ENCODE measurements at places on chromosomes 5 and 9. TPM values are rescaled to one million over a fixed set of nuclear protein-coding genes. Genes with fewer than 3 reads are reported as not detected.

DNA sequence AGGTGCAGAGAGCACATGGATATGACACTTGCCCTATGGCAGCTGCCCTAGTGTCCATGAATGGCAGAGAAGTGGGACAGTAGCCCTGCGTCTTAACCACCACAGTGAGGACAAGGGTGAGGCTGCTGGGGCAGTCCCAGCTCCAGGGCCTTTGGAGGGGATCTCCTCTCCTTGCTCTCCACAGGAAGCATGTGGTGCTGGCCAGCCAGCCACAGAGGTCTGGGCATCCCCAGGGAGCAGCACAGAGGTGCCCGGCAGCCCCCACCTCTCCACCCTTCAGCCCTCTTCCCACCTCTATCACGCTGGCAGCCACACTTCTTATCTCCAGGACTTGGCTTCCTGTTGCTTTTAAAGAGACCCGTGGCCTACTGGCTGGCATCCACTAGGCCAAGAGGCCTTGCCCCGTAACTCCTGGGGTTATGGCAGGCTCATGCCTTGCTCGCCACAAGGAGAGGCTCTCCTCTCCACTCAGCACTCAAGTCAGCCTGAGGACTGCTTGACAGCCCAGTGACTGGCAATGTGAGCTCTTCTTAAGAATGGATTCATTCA, 21.9 kb downstream of the CSF2 start:
- no peak overlapping the region for H3K27ac ChIP-seq
- H3K27me3 ChIP-seq: no peaks in the 10 kb centered on the region
- no peak for DNase-seq
- no peaks in the 10 kb centered on the region for H3K36me3 ChIP-seq
- no peaks in the 10 kb centered on the region for H3K4me1 ChIP-seq

- H3K27me3 ChIP-seq: no peaks in the 10 kb centered on the region
- DNase-seq: no peak
- no peak overlapping the region for H3K4me3 ChIP-seq
- peaks cover 11% of the 10 kb centered on the region for H3K4me1 ChIP-seq
- H3K36me3 ChIP-seq: no peaks in the 10 kb centered on the region
- H3K27ac ChIP-seq: no peak overlapping the region
Measured at GRCh38 chr9:95189251-95190098, 128.0 kb downstream of the FANCC start.

- no peaks in the 10 kb centered on the region for H3K4me1 ChIP-seq
- H3K36me3 ChIP-seq: no peaks in the 10 kb centered on the region
- H3K27ac ChIP-seq: no peak overlapping the region
- no peak for DNase-seq
Measured at GRCh38 chr9:119003201-119003611, 366.0 kb downstream of the BRINP1 start.

- no peaks in the 10 kb centered on the region for H3K27me3 ChIP-seq
- H3K27ac ChIP-seq: no peak overlapping the region
- peaks cover 9% of the 10 kb centered on the region for H3K36me3 ChIP-seq
- peaks cover 48% of the 10 kb centered on the region for H3K4me1 ChIP-seq
- no peak for DNase-seq
- H3K4me3 ChIP-seq: no peak overlapping the region
Measured at GRCh38 chr5:134878403-134878802, 4.2 kb downstream of the TXNDC15 start.

- peaks cover 11% of the 10 kb centered on the region for H3K4me1 ChIP-seq
- DNase-seq: no peak
- no peaks in the 10 kb centered on the region for H3K36me3 ChIP-seq
- no peak overlapping the region for H3K27ac ChIP-seq
- H3K4me3 ChIP-seq: no peak overlapping the region
- H3K27me3 ChIP-seq: no peaks in the 10 kb centered on the region
Measured at GRCh38 chr5:109653561-109654239, 36.0 kb upstream of the MAN2A1 start.

DNA sequence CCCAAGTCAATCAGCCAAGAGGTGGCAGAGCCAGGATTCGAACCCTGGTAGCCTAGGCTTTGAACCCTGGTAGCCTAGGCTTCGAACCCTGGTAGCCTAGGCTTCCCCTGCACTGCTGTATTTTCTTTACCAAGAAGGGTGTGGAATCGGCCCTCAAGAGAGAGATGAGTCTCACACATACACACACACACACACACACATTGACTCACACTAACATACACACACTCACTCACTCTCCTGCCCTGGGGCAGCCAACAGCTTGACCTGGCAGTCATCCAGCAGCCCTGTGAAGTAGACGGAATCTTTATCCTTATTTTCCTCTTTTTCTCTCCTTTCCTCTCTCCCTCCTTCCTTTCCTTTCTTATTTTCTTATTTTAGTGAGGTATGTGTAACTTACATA, 55.4 kb upstream of the RPL26L1 start:
- H3K36me3 ChIP-seq: peaks cover 8% of the 10 kb centered on the region
- no peaks in the 10 kb centered on the region for H3K27me3 ChIP-seq
- no peak for DNase-seq
- H3K4me1 ChIP-seq: no peaks in the 10 kb centered on the region
- no peak overlapping the region for H3K27ac ChIP-seq

The SPATA9 gene
- total RNA-seq: not detected
